ENCODE measurements at places on chromosomes 5 and 9. TPM values are rescaled to one million over a fixed set of nuclear protein-coding genes. Genes with fewer than 3 reads are reported as not detected.

IL5 gene
- total RNA-seq = not detected

SURF2 gene
- 17.1 TPM for total RNA-seq

ANKHD1 gene
- total RNA-seq = 26.8 TPM

SLC25A48 gene
- total RNA-seq = not detected

PCDHGC5 gene
- total RNA-seq = 0.20 TPM

GMCL2 gene
- total RNA-seq = not detected

SH3GL2 gene
- total RNA-seq = 0.07 TPM

SPIN1 gene
- 28.2 TPM for total RNA-seq

PKD2L2 gene
- total RNA-seq = not detected

NKD2 gene
- total RNA-seq = 0.25 TPM

PTPRD gene
- 2.1 TPM for total RNA-seq

PCDHGB3 gene
- 0.67 TPM for total RNA-seq

SPINK1 gene
- total RNA-seq = not detected

BSPRY gene
- not detected for total RNA-seq

CCL27 gene
- not detected for total RNA-seq

RNF183 gene
- not detected for total RNA-seq

RAB3C gene
- total RNA-seq = 0.27 TPM

PCDHA1 gene
- total RNA-seq = not detected

FAM78A gene
- total RNA-seq = 2.2 TPM

All from mammary microvascular endothelial cell (primary cell).